ENCODE measurements at places on chromosomes 6 and 20. TPM values are rescaled to one million over a fixed set of nuclear protein-coding genes. Genes with fewer than 3 reads are reported as not detected.

Gene TRIM10
- not detected for polyA plus RNA-seq

Gene CTAGE9
- polyA plus RNA-seq: not detected

Gene CAP2
- 9.5 TPM for polyA plus RNA-seq

Gene FAM217A
- polyA plus RNA-seq: not detected

Gene HDGFL1
- not detected for polyA plus RNA-seq

Gene SLC25A27
- polyA plus RNA-seq: 3.5 TPM

Gene ZC2HC1B
- polyA plus RNA-seq: not detected

Gene IBTK
- polyA plus RNA-seq: 12.4 TPM

Gene CCM2L
- polyA plus RNA-seq: not detected

Gene F13A1
- not detected for polyA plus RNA-seq

- DNase-seq: no peak
Measured at GRCh38 chr6:116483616-116484015, 22.4 kb downstream of the CALHM6 start.

DNA sequence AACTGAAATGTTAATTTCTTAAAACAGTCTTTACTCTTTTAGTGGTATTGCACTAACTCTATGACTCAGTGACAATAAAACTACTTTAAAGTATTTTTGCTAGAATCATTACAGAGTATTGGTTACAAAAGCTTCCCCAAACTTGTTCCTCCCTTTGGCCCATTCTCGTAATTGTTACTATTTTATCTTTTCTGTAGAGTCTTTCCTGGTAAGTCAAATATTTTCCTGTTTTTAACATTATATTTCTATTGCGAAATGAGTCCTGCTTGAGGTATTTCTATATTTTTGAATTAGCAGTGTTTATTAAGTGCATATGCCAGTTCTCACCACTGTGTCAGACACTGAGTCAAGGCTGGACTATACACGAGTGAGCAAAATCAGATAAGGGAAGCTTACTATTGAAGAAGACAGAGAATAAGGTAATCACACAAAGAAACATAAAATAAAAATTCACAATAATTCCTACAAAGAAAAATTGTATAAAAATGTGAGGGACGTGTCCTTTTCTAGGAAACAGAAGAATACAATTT is 970.5 kb downstream of the EYS start:
- no peak for DNase-seq

DNA sequence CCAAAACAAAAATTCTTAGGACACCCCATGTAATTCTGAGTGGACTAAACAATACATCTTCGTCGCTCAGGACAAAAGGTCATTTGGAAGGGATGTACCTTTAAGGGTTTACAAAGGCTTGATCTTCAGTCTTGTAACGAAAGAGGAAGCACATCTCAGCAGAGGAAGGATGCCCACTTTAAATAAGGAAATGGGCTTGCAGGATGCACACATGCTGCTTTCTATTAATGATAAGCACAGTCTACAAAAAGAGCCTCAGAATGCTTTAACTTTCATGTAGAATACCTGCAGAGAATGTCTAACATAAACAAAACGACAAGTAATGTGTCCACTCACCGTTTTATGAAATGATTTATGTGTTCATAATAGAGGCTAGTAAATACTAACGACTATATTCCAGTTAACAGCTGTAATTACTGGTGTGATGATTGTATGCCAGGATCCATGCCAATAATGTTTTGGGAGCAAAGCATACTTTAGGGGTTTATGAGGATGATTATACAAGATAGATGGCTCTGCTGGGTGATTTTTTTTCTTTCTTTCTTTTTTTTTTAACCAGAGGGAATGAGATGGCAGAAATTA is 216.9 kb downstream of the GMDS start:
- DNase-seq: no peak

DNA sequence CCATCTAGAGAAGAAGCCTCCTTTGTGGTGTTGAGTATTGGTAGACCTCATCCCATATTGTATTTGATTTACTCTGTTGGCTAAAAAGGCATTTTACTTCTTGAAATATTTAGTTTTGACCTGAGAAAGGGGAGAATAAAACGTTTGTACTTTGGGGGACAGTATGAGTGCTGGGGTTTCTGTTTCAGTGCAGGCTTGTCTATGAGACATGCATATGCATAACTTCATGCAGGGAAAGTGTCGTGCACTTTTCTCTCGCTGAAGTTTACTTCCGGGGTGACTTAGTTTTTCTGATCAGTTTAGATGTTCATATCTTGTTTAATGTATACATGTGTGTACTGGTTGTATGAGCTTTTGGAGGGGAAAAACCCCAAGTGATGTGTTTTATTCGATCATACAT is 59.5 kb downstream of the UTRN start:
- DNase-seq: no peak

- no peak for DNase-seq
Measured at GRCh38 chr6:71392276-71392675, 103.7 kb downstream of the OGFRL1 start.

- DNase-seq: no peak
Measured at GRCh38 chr6:97438011-97438671, 155.1 kb upstream of the MMS22L start.

DNA sequence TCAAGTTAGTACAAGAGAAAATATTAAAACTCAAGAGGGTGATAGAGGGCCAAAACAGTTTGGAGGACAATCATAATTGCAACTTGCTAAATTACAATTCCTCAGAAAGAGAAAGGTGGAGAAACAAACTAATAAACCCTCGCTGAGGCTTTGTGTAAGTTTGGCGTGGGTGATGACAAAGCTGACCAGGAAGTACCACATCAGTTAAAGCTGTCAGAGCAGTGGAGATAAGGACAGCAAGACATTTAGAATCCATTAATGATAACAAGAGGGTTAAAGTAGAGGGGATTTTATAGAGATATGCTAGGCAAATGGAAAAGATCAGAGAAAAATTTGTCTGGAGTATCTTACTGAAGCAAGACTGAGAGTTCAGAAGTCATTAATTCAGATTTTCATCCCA is 334.4 kb downstream of the TFAP2B start:
- no peak for DNase-seq

GRCh38 chr6:75196081-75196687 is 9.7 kb downstream of the COL12A1 start:
- peak; percentile 90 for DNase-seq

GRCh38 chr20:57960803-57961575 is 251.2 kb upstream of the PMEPA1 start:
- DNase-seq: no peak

DNA sequence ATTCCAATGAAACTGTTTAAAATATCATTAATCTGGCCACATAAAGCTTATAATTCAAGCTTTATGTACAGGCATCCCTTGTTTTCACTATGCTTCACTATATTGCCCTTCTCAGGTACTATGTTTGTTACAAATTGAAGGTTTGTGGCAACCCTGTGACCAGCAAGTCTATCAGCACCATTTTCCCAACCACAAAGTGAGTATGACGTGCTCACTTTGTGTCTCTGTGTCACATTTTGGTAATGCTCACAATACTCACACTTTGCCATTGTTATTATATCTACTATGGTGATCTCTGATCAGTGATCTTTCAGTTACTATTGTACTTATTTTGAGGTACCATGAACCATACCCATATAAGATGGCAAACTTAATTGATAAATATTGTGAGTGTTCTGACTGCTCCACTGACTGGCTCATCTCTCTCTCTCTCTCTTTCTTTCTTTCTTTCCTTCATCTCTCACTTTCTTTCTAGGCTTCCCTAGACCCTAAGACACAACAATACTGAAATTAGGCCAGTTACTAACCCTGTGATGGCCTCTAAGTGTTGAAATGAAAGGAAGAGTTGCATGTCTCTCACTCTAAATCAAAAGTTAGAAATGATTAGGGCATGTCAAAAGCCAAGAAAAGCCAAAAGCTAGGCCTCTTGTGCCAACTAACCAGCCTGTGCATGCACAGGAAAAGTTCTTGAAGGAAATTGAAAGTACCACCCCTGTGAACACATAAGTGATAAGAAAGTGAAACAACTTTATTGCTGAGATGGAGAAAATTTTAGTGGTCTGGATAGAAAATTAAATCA is 227.9 kb downstream of the BCAS1 start:
- DNase-seq: no peak

DNA sequence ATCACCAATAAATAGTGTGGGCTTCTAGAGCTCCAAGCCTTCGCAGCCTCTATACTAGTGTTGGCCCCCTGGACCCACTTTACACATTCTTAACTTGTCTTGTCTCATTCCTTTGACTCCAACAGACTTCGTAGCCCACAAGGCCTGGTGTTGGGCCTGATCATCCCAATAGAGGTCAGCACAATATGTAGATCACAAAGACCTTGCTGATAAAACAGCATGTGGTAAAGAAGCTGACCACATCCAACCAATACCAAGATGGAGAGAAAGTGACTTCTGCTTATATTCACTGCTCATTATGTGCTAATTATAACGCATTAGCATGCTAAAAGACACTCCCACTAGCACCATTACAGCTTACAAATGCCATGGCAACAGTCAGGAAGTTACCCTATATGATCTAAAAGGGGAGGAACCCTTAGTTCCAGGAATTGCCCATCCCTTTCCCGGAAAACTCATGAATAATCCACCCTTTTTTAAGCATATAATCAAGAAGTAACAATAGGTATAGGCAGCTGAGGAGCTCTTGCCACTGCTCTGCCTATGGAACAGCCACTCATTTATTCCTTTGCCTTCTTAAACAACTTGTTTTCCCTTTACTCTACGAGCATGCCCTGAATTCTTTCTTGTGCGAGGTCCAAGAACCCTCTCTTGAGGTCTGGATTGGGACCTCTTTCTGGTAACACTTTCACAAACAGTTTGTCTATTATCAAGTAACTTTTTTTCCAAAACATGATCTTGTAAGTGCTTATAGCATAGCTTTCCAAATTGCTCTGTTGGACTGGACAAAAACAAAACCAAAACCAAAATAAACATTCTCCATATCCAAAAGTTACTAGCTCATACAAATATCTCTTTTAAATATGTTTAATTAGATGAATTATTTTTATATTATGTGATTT is 54.6 kb upstream of the ECHDC1 start:
- DNase-seq: no peak

- no peak for DNase-seq
Measured at GRCh38 chr20:17500826-17501225, 30.4 kb downstream of the BFSP1 start.

GRCh38 chr6:170057034-170057734 is 233.7 kb downstream of the DLL1 start:
- DNase-seq: no peak

DNA sequence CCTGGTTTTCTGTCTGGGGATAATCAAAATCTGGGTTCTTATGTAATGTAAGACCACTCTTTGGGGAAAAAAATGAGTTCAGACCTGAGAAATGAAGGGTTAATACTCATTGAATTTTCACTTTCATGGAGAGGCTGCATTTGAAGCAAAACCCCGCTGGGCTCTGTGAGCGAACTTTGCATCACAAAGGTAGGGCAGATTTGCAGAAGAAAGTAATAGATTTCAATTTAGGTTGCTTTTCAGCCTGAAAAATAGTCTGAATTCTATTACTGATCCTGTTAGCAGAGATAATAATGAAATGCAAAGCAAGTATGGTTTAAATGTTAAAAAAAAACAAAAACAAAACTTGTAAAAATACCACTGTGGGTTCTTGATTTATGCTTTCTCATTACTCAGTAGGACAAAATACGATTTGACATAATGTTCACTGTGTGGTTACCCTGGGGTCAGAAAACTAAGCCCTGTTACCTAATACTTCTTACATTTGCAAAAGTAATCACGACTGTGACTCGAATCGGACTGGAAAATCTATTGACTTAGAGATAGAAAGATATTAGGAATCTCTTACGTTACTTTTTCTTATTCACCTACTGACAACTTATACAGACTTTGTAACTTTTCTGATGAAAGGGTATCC is 72.2 kb downstream of the UST start:
- peak; percentile 55 for DNase-seq

DNA sequence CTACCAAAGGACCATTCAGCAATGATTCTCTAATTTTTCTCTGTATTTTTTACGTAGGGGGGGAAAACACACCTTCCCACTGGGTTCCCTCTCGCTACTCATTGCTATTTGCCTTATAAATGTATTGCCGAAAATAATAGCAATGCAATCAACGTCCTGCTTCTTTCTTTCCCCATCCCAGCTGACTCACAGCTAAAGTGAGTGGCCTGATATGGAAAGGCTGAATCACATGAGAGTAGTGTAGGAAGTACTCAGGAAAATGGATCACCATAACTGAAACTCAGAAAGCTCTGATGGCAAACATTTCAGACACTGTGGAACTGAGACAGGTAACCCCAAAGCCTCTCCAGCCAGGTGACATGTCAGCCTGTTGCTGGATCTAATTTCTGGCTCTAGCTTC is 49.3 kb upstream of the SRPK1 start:
- peak; percentile 35 for DNase-seq

GRCh38 chr6:34572585-34572984 is 16.5 kb upstream of the SPDEF start:
- no peak for DNase-seq

DNA sequence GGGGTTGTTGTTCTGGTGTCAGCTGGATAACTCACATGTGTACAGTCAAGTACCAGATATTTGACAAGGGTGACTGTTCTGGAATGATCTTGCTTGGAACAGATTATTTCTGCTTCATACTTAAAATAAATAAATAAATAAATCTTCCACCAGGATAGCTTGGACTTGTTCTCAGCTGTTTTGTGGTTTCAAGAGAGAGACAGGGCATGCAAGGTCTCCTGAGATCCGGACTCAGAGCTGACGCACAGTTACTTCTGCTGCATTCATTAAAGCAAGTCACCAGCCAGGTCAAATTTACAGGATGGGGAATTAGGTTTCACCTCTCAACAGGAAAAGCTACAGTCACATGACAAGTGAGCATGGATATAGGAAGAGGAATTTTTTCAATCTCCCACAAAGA is 285.0 kb upstream of the SPTLC3 start:
- peak; percentile 84 for DNase-seq

DNA sequence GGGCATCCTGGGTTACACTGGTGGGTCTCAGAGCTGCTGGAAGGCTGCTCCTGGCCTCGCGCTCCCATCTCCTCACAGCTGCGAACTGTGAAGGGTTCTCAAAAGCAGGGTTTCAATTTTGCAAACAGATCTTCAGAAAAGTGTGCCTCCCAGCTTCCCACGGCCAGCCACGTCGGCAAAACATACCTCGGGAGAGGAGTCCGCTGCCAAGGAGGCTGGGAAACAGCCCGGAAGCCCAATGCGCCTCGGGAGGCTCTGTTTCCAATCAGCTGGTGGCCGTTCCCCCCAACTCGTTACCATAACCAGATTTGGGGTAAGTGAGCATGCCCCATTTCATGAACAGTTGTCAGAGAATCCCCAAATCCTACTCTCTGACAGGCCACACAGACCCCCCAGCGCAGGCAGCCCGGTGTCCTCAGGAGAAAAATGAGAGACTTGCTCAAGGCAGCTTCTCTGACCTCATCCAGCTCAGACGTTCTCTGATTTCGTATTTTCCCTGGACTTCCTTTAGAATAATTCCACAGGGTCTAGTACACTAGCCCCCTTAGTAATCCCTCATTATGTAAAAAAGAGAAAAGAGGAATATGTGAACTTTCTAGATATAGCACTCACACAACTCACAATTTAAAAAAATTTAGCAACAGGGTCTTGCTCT is 98.4 kb downstream of the SNX5 start:
- DNase-seq: no peak

GRCh38 chr6:15254070-15254975 is 8.5 kb downstream of the JARID2 start:
- DNase-seq: no peak

- no peak for DNase-seq
Measured at GRCh38 chr20:44916586-44916985, 6.7 kb downstream of the PABPC1L start.

Data from mammary epithelial cell (primary cell).